ENCODE measurements at places on chromosomes 13 and 19. TPM values are rescaled to one million over a fixed set of nuclear protein-coding genes. Genes with fewer than 3 reads are reported as not detected.

Gene RFPL4A
- total RNA-seq = not detected

DNA sequence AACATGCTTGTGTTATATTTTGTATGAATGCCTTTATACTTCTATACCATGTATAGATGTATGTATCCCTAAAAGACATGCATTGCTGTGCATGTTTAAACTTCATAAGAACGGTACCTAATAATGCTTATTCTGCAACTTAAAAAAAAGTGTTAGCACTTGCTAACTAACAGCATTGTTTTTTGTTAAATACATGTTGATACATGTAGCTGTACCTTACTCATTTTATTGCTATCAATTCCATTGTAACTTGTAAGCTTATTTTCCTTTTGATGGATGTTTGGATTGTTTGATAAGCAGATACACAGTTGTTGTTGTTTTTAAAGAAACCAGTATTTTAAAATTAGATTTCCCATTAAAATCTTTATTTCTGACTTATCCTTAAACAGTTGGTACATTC lies 53.8 kb downstream of the CDK8 start:
- DNase-seq = no peak

DNA sequence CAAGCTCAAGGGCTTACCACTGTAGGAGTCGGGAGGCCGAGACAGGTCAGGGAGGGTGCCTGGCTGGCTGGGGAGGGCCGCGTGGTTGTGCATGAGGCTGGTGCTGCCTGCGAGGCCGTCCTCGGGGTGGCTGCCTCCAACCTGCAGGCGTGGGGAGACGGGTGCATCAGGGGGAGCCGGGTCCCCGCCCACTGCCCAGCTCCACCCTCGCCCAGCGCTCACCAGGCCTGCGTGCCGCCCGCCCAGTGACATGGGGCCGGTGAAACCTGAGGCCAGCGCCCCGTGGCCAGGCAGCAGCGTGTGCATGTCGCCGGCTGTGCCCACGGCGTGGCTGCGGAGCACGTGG lies 13.8 kb upstream of the UQCR11 start:
- DNase-seq = no peak

Gene GRK1
- not detected for total RNA-seq

DNA sequence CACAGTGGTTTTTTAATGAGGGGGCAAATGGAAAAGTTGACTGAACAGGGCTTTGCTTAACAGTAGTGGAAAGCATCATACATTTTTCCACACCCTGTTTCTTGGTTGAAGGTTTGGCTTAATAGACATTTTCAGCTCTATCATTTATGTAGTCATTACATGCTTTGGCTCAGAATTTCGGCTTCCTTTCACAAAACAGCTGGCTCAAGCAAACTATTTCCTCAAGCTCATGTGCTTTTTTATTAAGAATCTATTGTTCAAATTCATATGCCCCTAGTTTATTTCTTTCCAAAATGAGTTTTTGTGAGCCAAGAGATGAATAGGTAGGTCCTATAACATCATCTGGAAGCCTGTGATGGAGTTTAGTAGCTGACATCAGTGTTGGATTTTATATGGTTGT lies 113.8 kb downstream of the SLITRK6 start:
- DNase-seq = no peak

GRCh38 chr19:3969435-3970312 lies 1.2 kb downstream of the DAPK3 start:
- DNase-seq = no peak

DNA sequence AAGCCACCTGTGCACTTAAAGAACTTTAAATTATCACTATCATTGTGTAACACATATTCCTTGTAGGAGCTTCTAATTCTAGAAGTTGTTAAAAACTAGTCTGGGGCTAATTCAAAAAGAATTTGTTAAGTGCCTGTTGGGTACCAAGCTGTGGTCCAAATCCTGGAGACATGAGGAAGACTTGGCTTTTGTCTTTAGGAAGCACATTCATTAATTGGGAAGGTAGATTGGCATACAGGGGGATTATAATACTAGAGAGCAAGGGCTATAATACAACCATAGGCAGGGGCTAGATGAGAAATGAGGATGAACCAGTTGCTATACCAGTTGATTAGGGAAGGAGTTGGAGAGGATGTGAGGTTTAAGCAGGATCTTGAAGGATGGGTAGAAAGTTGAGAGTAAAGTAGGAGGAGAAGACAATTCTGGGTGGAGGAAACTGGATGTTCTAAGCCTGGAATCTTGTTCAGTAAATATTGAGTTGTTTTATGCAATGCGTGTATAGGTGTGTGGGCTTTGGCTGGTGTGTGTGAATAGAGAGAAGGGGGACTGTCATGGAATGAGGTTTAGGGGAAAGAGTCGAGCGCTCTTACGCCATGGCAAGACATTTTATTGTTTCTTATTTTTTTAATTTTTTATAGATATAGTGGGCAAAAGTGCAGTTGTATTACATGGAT lies 350.1 kb downstream of the GPC5 start:
- DNase-seq = no peak

DNA sequence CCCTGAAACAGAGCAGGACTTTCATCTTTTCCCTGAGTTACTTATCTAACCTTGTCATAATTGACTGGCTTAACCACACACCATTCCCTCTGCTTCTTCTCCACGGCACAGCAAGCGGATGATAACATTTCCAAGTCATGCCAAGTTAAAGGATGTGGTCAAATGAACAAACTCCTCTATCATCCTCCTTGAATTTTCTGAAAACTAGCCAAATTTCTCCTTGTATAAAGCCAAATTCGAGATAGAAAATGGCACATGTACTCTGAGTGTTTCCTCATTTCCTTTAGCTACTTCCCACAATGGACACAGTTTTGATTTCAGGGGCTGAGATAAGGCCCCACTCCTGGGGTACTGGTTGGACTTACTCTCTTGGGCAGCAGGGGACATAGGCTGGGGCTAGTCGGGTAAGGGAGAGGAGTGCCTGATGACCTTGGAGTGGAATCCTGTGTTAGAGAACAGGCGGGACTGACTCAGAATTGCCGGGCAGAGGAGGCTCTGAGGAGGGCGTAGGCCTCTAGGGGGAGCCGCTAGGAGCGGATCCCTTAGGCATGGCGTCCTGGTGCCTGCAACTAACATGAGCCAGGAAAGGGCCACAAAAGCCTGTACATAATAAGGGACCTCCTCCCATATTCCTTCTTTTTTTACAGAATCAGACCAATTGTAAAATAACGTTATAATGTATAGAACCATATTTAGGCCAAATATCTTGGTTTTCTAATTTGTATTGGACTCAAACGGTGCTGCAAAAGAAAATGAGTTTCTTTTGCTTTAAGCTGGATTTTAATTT lies 20.3 kb upstream of the TMTC4 start:
- DNase-seq = peak; percentile 82

DNA sequence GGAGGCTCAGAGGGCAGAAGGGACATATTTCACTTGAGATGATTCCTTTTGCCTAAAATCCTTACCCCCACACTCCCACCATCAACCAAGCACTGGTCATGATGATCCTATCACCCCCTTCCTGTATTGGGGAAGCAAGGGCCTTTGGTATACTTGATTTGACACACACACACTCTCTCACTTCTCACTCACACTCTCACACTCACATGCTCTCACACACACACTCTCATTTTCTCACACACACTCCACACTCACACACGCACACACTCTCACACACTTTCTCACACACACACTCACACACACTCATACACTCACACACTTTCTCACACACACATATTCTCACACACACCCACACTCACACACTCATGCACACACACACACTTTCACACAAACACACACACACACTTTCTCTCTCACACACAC lies 8.6 kb downstream of the RGCC start:
- DNase-seq = no peak

GRCh38 chr19:29499921-29500590 lies 25.7 kb upstream of the VSTM2B start:
- no peak for DNase-seq

Gene GADD45B
- 114 TPM for total RNA-seq

DNA sequence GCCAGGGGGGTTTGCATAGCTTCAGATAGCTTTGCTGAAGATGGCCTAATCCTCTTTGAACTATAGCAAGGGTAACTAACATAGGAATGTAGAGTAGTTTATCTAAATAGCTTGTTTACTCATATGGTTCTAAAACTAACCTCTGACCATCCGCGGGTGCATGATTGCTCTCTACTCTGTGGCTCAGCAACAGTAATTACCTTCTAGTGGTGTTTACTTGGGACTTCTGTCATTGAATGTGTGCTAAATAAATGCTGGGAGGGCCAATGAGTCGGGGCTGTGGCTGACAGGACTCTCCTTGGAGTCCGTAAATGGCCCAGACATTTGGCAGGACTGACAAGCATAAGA lies 1461.9 kb downstream of the UQCRFS1 start:
- no peak for DNase-seq

DNA sequence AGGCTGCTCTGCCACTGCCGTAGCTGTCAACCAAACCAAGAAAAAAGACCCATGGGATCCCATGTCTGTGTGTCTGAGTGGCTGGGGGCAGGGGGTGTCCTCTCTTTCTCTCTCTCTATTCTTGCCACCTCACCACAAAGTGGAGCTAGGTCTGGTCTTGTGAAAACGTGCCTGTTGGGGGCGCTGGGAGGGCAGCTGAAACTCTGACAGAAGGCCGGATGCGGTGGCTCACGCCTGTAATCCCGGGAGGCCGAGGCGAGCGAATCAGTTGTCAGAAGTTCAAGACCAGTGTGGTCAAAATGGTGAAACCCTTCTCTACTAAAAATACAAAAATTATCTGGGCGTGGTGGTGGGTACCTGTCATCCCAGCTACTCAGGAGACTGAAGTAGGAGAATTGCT lies 29.2 kb downstream of the ZNF146 start:
- DNase-seq = no peak

GRCh38 chr13:78198821-78199220 lies 280.2 kb upstream of the EDNRB start:
- DNase-seq = no peak

- no peak for DNase-seq
Measured at GRCh38 chr13:99124794-99125316, 75.8 kb upstream of the UBAC2 start.

DNA sequence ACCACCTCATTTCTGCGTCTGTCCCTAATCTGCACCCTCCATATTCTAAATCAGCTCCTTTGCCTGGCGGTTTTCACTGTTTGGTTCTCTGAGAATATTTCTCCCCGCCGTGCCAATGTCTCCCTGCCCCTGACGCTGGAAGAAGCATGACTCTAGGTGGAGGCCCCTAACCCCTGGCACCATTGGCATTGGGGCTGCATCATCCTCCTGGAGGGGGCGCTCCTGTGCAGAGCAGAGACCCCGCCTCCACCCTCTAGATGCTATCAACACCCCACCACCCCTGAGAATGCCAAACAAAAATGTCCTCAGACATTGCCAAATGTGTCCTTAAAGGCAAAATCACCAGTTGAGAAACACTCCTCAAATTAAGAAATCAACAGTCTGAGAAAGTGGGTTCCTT lies 6.5 kb downstream of the ZSCAN5B start:
- no peak for DNase-seq

GRCh38 chr13:51584731-51585672 lies 740 bp downstream of the WDFY2 start:
- DNase-seq = peak; percentile 59

GRCh38 chr19:42251572-42252358 lies 3.2 kb downstream of the ERF start:
- no peak for DNase-seq

DNA sequence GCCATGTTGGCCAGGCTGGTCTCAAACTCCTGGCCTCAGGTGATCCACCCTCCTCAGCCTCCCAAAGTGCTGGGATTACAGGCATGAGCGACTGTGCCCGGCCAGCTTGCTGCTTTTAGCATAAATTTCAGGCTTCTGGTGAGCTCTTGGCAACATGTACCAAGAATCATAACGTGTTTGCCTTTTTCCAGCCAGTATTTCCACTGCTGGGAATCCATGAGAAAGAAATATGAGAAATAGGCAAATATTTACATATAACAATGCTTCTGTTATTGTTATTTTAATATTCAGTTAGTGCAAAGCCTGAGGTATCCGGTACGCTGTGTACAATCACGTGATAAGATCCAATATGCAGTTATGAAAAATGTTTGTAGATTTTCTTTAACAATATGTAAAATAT lies 29.2 kb upstream of the CERS4 start:
- no peak for DNase-seq

Gene DCLK1
- total RNA-seq = 2.2 TPM

- peak; percentile 45 for DNase-seq
Measured at GRCh38 chr13:29577136-29578051, 18.1 kb downstream of the SLC7A1 start.

DNA sequence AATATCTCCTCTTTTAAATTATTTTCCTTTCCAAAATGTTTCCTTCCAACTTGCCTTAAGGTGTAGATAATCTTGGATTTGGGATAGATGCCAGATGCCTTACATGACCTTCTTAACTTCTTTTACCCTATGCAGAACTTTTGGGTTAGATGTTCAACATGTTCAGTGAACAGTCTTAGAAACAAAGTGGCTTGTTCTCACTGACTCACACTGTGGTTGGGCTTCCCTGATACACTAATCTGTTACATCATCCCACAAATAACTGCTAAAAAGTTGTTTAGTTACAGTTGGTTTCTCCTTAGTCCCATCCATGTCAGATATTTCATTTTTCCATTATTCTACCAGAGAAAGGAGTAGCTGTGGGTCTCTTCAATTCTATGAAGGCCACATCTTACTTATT lies 2638.2 kb downstream of the PCDH9 start:
- DNase-seq = no peak

DNA sequence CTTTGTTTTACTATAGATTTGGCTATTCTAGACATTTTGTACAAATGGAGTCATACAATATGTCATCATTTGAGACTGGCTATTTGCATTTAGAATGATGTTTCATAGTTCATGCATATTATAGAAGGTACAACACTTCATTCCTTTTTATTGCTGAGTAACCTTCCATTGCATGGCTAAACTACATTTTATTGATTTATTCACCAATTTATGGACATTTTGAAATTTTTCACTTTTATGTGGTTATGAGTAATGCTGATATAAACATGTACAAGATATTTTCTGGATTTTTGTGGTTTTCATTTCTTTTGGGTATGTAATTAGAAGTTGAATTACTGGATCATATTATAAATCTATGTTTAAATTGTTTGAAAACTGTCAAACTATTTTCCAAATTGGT lies 710.3 kb upstream of the SLITRK5 start:
- no peak for DNase-seq

DNA sequence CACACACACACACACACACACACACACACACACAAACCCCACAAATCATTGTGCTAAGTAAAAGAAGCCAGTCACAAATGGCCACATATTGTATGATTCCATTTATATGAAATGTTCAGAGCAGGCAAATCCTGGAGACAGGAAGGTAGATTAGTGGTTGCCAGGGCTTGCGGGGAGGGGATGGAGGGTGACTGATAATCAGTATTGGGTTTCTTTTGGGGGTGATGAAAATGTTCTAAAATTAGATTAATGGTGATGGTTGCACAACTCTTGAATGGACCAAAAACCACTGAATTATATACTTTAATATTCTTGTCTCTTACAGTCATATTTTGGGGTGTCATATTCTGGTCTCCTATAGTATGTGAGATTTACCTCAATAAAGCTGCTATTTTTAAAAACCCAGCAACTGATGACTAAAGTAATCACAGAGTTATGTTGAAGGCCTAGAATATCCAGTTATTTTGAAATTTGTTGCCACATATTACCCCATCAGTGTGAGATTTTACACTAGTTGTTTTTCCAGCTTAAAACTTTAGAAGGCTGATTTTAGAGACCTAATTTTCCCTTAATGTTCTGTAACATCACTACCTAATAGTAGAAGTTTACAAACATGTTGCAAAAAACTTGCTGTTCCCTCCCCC lies 20.3 kb downstream of the FLT1 start:
- DNase-seq = no peak

All from adrenal gland (tissue), 19 donors.